ENCODE measurements at places on chromosomes 13 and 19. TPM values are rescaled to one million over a fixed set of nuclear protein-coding genes. Genes with fewer than 3 reads are reported as not detected.

GRCh38 chr13:50509771-50510441 is 333.6 kb downstream of the DLEU7 start:
- DNase-seq = no peak
- H3K4me1 ChIP-seq = peaks cover 22% of the 10 kb centered on the region
- H3K27me3 ChIP-seq = no peaks in the 10 kb centered on the region
- no peaks in the 10 kb centered on the region for H3K36me3 ChIP-seq

Gene ANO8
- 6.7 TPM for total RNA-seq

Gene PODNL1
- total RNA-seq = not detected

- H3K36me3 ChIP-seq = no peaks in the 10 kb centered on the region
- no peaks in the 10 kb centered on the region for H3K27me3 ChIP-seq
- H3K4me1 ChIP-seq = peaks cover 7% of the 10 kb centered on the region
- peak overlapping the region; percentile 90 for H3K4me3 ChIP-seq
- peak overlapping the region; percentile 54 for H3K27ac ChIP-seq
- DNase-seq = peak; percentile 35
These were observed 467 bp upstream of the CLN5 start for GRCh38 chr13:76991432-76991795.

- H3K4me3 ChIP-seq = no peak overlapping the region
- no peak overlapping the region for H3K27ac ChIP-seq
- no peaks in the 10 kb centered on the region for H3K27me3 ChIP-seq
- no peaks in the 10 kb centered on the region for H3K36me3 ChIP-seq
- no peak for DNase-seq
These were observed 13.0 kb upstream of the USP29 start for GRCh38 chr19:57106722-57107235.

GRCh38 chr13:94825507-94825906 is 113.2 kb upstream of the SOX21 start:
- no peak for DNase-seq
- no peaks in the 10 kb centered on the region for H3K36me3 ChIP-seq
- no peaks in the 10 kb centered on the region for H3K4me1 ChIP-seq
- H3K27me3 ChIP-seq = no peaks in the 10 kb centered on the region
- H3K27ac ChIP-seq = no peak overlapping the region
- H3K4me3 ChIP-seq = no peak overlapping the region

- H3K4me1 ChIP-seq = no peaks in the 10 kb centered on the region
- H3K27me3 ChIP-seq = no peaks in the 10 kb centered on the region
- no peak for DNase-seq
- no peak overlapping the region for H3K27ac ChIP-seq
- no peaks in the 10 kb centered on the region for H3K36me3 ChIP-seq
These were observed 3.0 kb upstream of the MATK start for GRCh38 chr19:3788996-3789778.

Gene PNMA8B
- total RNA-seq = not detected

DNA sequence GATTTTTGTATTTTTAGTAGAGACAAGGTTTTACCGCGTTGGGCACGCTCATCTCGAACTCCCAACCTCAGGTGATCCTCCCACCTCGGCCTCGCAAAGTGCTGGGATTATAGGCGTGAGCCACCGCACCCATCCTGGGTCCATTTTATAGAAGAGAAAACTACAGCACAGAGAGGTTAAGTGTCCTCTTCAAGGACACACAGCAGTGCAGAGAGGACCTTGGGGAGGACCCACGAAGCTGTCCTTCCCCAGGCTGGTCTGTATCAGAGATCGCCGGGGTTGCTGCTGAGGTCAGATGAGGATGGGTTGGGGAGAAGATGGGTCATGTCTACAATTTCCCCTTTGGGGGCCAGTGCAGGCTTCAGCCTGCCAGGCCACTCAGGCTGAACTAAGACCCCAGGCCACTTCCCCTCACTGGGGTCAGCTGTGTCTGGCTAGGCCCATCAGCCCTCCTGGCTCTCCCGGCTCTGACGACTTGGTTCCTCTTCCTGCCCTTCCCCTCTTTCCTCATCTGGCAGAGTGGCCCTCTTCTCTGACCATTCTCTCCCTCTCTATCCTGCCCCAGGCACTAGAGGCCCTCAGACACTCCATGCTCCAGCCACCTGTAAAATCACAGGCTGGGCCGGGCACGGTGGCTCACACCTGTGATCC is 9.6 kb downstream of the MYO1F start:
- H3K4me1 ChIP-seq = peaks cover 24% of the 10 kb centered on the region
- no peak overlapping the region for H3K27ac ChIP-seq
- no peaks in the 10 kb centered on the region for H3K36me3 ChIP-seq
- DNase-seq = no peak
- H3K27me3 ChIP-seq = no peaks in the 10 kb centered on the region

DNA sequence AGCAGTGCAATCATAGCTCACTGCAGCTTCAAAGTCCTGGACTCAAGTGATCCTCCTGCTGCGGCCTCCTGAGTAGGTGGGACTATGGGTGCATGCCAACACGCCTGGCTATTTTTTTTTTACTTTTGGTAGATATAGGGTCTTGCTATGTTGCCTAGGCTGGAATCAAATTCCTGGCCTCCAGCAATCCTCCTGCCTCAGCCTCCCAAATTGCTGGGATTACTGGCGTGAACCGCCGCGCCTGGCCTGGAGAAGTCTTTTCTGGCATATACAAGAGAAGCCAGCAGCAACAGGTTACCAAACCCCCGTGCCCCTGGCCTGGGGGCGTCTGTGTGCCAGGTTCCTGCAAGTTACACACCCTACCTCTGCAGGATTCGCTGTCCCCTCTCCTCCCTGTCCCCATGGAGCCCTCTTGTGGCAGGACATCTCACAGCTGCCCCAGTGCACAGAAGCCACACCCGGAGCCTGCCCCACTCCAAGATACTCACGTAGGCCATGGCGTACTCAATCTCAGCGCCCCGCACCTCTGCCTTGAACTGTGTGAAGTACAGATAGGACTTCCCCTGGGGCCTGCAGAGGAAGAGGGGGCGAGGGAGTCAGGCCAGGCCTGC is 9.9 kb downstream of the MYDGF start:
- H3K27ac ChIP-seq = no peak overlapping the region
- no peaks in the 10 kb centered on the region for H3K27me3 ChIP-seq
- peaks cover 15% of the 10 kb centered on the region for H3K36me3 ChIP-seq
- H3K4me3 ChIP-seq = no peak overlapping the region
- DNase-seq = no peak

Gene SERP2
- not detected for total RNA-seq

Gene PNMA8C
- total RNA-seq = not detected

DNA sequence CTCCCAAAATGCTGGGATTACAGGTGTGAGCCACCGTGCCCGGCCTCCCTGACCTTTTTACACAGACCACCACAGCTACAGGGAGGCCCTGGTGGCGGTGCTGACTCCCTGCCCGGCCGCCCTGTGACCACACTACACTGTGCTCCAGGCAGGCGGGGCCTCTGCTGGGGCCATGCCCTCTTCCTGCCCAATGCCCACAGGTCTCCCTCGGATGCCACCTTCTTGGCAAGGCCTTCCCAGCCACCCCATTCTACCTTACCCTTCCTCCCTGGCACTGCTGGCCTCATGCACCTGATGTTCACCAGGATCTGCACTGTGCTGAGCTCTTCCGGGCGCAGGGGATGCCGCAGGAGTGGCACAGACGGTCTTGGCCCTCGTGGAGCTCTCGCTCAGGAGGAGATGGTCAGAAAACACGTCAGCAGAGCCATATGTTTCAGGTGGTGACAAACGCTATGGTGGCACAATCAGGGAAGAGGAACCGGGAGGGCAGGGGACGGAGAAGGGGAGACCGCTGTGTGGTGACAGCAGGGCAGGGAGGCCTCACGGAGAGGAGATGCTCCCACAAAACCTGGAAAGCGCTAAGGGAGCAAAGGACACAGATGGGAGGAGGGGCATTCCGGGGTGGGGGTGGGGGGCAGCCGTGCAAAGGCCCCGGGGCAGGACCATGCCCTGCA is 4.1 kb downstream of the PIP5K1C start:
- no peak overlapping the region for H3K4me3 ChIP-seq
- H3K27ac ChIP-seq = no peak overlapping the region
- DNase-seq = no peak
- no peaks in the 10 kb centered on the region for H3K36me3 ChIP-seq

GRCh38 chr13:78160793-78161192 is 242.2 kb upstream of the EDNRB start:
- no peaks in the 10 kb centered on the region for H3K36me3 ChIP-seq
- no peak overlapping the region for H3K27ac ChIP-seq
- H3K4me3 ChIP-seq = no peak overlapping the region
- DNase-seq = no peak
- no peaks in the 10 kb centered on the region for H3K4me1 ChIP-seq

GRCh38 chr13:111622051-111622531 is 301.6 kb downstream of the TEX29 start:
- no peaks in the 10 kb centered on the region for H3K4me1 ChIP-seq
- H3K36me3 ChIP-seq = no peaks in the 10 kb centered on the region
- H3K27ac ChIP-seq = no peak overlapping the region
- H3K4me3 ChIP-seq = no peak overlapping the region

DNA sequence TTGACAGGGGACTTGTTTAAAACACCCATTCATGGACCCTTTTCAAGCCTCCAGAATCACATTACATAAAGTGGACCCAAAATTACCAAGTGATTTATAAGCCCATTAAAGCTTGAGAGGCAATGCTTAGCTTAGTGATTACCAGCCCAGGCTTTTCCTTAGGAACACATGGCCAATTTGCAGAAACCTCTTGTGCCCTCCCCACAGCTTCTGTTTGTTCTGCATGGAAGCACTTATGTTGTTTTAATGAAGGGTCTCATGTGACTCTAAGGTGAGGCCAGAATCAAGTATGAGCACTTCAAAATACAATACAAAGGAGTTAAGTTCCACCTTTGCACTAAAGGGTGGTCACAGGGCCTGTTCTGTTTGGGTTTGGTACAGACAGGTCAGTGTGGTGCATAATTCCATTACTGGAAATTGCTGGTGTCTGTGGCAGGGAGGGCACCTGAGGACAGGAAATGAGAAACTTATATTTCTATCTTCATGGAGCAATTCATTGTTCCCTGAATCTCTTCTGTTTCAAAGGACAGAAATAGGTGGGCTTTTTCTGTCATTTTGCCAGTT is 15.3 kb downstream of the ZNF486 start:
- no peak overlapping the region for H3K4me3 ChIP-seq
- no peaks in the 10 kb centered on the region for H3K4me1 ChIP-seq
- H3K36me3 ChIP-seq = no peaks in the 10 kb centered on the region
- no peak for DNase-seq
- H3K27ac ChIP-seq = no peak overlapping the region

DNA sequence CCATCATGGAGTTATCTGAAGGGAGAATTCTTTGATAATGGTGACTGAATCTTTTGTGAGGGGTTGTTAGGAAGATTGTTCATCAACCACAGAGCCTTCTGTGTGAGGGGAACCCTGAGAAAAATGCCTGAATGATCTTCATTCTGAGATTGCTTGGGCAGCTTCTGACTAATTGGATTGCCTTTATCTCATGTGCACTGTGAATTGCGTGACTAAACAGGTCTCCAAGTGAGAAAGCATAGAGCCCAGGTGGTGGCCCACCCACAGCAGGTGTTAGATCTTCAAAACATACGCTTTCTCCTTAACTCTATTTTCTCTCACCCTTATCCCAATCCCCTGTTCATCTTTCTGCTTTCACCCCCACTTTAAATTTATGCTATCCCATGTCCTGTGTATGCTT is 58.3 kb downstream of the DOCK9 start:
- H3K36me3 ChIP-seq = no peaks in the 10 kb centered on the region
- H3K4me3 ChIP-seq = no peak overlapping the region
- no peaks in the 10 kb centered on the region for H3K27me3 ChIP-seq

Gene TMEM86B
- 8.3 TPM for total RNA-seq

DNA sequence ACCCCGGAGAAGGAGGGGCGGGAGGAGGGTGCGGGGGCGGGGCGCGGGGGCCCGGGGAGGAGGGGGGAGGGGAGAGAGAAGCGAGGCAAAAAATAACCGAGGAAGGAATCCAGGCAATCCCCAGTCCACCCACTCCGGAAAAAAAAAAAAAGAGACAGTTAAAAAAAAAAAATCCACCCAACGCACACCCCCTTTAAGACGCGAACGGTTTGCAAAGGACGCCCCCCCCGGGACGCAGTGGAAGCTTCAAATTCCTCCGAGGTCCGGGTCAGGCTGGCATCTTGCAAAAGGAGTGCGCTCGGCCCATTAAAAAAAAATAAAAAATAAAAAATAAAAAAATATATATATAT is at the start of gene CACNA1A:
Gene CACNA1A (minus strand): TSS at position 9 of the 350 bp plus-strand sequence. CDS start 255 bp downstream, outside the sequence.
- H3K36me3 ChIP-seq = no peaks in the 10 kb centered on the region
- no peak for DNase-seq
- no peaks in the 10 kb centered on the region for H3K4me1 ChIP-seq
- no peak within 1 kb of the TSS for H3K4me3 ChIP-seq
- H3K27ac ChIP-seq = no peak within 1 kb of the TSS

- DNase-seq = no peak
- H3K36me3 ChIP-seq = no peaks in the 10 kb centered on the region
- H3K4me1 ChIP-seq = peaks cover 20% of the 10 kb centered on the region
- peak overlapping the region; percentile 29 for H3K27ac ChIP-seq
- H3K27me3 ChIP-seq = no peaks in the 10 kb centered on the region
These were observed 25.8 kb downstream of the ABCC4 start for GRCh38 chr13:95275322-95276036.

- no peak overlapping the region for H3K4me3 ChIP-seq
- no peaks in the 10 kb centered on the region for H3K36me3 ChIP-seq
- peaks cover 2% of the 10 kb centered on the region for H3K27me3 ChIP-seq
- no peaks in the 10 kb centered on the region for H3K4me1 ChIP-seq
- no peak overlapping the region for H3K27ac ChIP-seq
These were observed 801 bp downstream of the MCF2L start for GRCh38 chr13:112969692-112970338.

DNA sequence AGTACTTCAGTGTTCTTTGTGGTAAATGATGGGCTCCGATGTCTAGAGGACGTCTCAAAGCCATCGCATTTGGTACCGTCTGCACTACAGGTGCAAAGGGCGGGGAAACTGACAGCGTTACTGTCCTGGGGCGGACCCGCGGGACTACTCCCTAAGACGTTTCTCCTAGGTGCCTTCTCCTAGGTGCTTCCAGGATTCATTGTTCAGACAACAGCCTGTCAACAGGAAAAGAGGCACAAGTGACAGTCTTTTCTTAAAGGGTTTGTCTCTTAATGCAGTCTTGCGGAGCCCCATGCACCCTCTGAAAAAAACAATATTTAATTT is 1.4 kb downstream of the SERTM1 start:
- H3K36me3 ChIP-seq = no peaks in the 10 kb centered on the region
- no peak for DNase-seq
- no peak overlapping the region for H3K4me3 ChIP-seq
- H3K27ac ChIP-seq = no peak overlapping the region
- H3K27me3 ChIP-seq = no peaks in the 10 kb centered on the region
- no peaks in the 10 kb centered on the region for H3K4me1 ChIP-seq

DNA sequence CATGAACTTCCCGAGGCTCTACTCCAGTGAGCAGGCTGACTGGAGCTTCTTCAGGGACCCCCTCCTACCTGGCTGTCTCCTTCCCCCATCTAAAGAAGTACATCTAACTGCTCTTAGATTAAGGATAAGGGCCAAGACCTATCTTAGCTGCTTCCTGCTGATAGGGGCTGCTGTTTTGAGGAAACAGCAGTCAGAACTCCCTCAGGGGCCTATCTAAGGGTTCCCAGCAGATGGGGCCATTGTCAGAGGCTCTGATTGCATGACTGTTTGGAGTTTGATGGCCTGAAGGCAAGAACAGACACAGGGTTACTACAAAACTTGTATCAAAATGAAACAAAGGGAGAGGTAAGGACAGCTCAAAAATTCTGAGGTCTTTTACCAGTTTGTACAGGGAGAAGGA is 2636.9 kb upstream of the PCDH20 start:
- H3K27me3 ChIP-seq = no peaks in the 10 kb centered on the region
- H3K36me3 ChIP-seq = no peaks in the 10 kb centered on the region
- no peaks in the 10 kb centered on the region for H3K4me1 ChIP-seq
- H3K27ac ChIP-seq = no peak overlapping the region
- H3K4me3 ChIP-seq = no peak overlapping the region

- H3K4me1 ChIP-seq = no peaks in the 10 kb centered on the region
- H3K36me3 ChIP-seq = no peaks in the 10 kb centered on the region
- no peaks in the 10 kb centered on the region for H3K27me3 ChIP-seq
These were observed 52.8 kb downstream of the THSD1 start for GRCh38 chr13:52353193-52353592.

Gene KCNC3
- 3.8 TPM for total RNA-seq
